ENCODE measurements at places on chromosomes 6 and 20. TPM values are rescaled to one million over a fixed set of nuclear protein-coding genes. Genes with fewer than 3 reads are reported as not detected.

GRCh38 chr20:46324960-46325703 lies 16.8 kb upstream of the CDH22 start:
- peak; percentile 37 for DNase-seq

- no peak for DNase-seq
Measured at GRCh38 chr6:16132909-16133308, 4.0 kb downstream of the MYLIP start.

DNA sequence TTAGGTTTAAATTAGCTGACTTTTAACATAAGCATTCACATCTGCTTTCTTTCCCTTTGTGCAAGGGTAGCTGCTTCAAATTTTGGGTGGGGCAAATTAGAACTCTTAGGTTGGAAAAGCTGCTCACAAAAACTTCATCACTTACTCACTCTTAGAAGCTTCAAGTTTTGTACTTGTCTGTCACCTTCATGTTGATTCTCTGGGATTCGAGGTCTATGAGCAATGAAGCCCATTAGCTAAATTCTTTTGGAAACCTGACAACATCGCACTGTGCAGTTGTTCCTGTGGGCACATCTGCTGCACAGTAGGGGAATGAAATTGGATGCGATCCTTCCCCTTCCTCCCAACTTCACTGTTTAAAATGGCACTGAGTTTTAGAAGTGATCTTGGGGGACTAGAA lies 156.1 kb downstream of the UBE3D start:
- DNase-seq, result peak; percentile 19

GRCh38 chr6:117477988-117478852 lies 4.3 kb upstream of the DCBLD1 start:
- peak; percentile 28 for DNase-seq

Gene BPIFB1
- total RNA-seq, result not detected

Measured in Daoy (cell line).